ENCODE measurements at places on chromosomes 5 and 9. TPM values are rescaled to one million over a fixed set of nuclear protein-coding genes. Genes with fewer than 3 reads are reported as not detected.

The PTCD2 gene
- total RNA-seq: 8.2 TPM

The CCDC180 gene
- 0.57 TPM for total RNA-seq

The LCP2 gene
- total RNA-seq: not detected

The SLC4A9 gene
- not detected for total RNA-seq

The KIF24 gene
- 3.4 TPM for total RNA-seq

The ARHGEF37 gene
- total RNA-seq: 0.83 TPM

The QRFP gene
- not detected for total RNA-seq

The MED7 gene
- total RNA-seq: 16.9 TPM

The FOXD4L3 gene
- total RNA-seq: 0.08 TPM

The DAP gene
- 62.4 TPM for total RNA-seq

The PCDHA12 gene
- 2.6 TPM for total RNA-seq

The WNK2 gene
- 7.7 TPM for total RNA-seq

The SPINK4 gene
- not detected for total RNA-seq

The CAVIN4 gene
- total RNA-seq: 0.55 TPM

The FKBP15 gene
- 18.4 TPM for total RNA-seq

All from A549 treated with RU486 at 1 μM for 4 hours (cell line).